ENCODE measurements at places on chromosomes 13 and 19. TPM values are rescaled to one million over a fixed set of nuclear protein-coding genes. Genes with fewer than 3 reads are reported as not detected.

DNA sequence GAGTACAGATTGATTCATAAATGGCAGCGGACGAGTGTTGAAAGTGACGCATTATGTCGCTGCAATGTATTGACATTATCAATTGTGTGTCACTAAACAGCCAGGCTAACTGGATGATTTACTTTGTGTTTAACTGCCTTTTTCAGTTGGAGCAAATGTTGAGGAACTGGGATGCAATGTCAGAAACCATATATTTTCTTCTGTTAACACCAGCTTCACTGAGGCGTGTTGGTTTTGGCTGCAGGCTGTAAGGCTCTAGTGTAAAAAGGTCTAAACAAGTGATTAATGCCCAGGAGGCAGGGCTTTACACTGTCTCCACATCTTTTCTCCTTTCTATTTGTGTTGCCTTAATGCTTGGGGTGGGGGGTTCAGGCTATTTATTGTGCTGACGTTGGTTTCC is 80.1 kb downstream of the GGACT start:
- no peaks in the 10 kb centered on the region for H3K27me3 ChIP-seq
- no peak for DNase-seq
- no peak overlapping the region for H3K27ac ChIP-seq

DNA sequence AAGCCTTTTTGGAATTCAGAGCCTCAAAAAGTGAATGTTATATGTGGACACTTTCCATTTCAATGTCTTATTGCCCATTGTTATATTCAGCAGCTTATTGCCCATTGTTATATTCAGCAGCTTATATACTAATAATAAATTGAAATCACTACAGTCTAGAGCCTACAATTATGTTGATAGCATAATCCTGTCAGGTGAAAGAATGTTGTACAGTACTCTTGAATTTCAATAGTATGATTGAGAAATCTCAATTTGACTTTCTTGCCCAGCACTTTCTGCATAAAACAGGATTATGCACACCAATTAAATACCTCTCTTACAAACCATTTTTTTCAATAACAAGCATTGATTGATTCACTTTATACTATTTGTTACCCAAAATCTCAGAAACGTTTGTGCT is 260.8 kb downstream of the PCDH9 start:
- no peaks in the 10 kb centered on the region for H3K4me1 ChIP-seq
- no peak overlapping the region for H3K27ac ChIP-seq
- H3K4me3 ChIP-seq, result no peak overlapping the region
- DNase-seq, result no peak
- H3K36me3 ChIP-seq, result no peaks in the 10 kb centered on the region

DNA sequence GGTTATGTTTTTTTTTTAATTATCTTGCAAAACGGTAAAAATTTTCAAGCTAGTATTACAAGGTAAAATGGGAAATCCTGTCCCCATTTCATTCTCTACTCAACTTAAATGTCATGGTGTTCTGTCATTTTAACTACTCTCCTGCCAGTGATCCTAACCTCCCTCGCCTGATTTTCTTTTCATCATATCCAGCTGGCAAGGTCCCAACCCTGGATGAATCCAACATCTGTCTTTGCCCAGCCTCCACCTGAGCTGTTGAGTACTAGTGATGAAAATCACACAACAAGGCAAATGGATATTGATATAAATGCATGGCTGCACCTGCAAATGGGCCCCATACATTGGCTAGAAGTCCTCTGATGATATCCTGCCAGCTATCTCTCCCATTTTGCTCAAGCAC is 6.9 kb upstream of the CDK8 start:
- no peak for DNase-seq
- no peak overlapping the region for H3K27ac ChIP-seq
- no peak overlapping the region for H3K4me3 ChIP-seq

DNA sequence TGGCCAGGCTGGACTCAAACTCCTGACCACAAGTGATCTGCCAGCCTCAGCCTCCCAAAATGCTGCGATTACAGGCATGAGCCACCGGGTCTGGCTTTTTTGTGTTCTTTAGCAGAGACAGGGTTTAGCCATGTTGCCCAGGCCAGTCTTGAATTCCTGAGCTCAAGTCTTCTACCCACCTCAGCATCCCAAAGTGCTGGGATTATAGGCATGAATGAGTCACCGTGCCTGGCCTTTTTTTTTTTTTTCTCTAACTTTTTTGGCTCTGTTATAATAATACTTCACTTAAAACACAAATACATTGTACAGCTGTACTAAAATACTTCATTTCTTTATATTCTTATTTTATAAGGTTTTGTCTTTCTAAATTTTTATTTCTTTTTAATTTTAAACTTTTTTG is 599.5 kb upstream of the PCDH9 start:
- DNase-seq, result no peak
- no peak overlapping the region for H3K27ac ChIP-seq
- no peaks in the 10 kb centered on the region for H3K36me3 ChIP-seq
- H3K27me3 ChIP-seq, result no peaks in the 10 kb centered on the region
- H3K4me3 ChIP-seq, result no peak overlapping the region
- H3K4me1 ChIP-seq, result no peaks in the 10 kb centered on the region

GRCh38 chr13:48072787-48073186 is 22.1 kb downstream of the MED4 start:
- no peak overlapping the region for H3K4me3 ChIP-seq
- no peak for DNase-seq
- no peaks in the 10 kb centered on the region for H3K4me1 ChIP-seq
- no peak overlapping the region for H3K27ac ChIP-seq

- no peaks in the 10 kb centered on the region for H3K36me3 ChIP-seq
- peaks cover 2% of the 10 kb centered on the region for H3K4me1 ChIP-seq
- no peaks in the 10 kb centered on the region for H3K27me3 ChIP-seq
- no peak overlapping the region for H3K4me3 ChIP-seq
These were observed 43.1 kb downstream of the TEX29 start for GRCh38 chr13:111363591-111363990.

GRCh38 chr13:38328699-38329098 is 21.0 kb upstream of the UFM1 start:
- no peaks in the 10 kb centered on the region for H3K4me1 ChIP-seq
- H3K27ac ChIP-seq, result no peak overlapping the region
- no peak for DNase-seq
- H3K36me3 ChIP-seq, result no peaks in the 10 kb centered on the region
- H3K27me3 ChIP-seq, result no peaks in the 10 kb centered on the region
- H3K4me3 ChIP-seq, result no peak overlapping the region

The PNMA8C gene
- 1.7 TPM for total RNA-seq
